ENCODE measurements at places on chromosomes 11 and 22.

DNA sequence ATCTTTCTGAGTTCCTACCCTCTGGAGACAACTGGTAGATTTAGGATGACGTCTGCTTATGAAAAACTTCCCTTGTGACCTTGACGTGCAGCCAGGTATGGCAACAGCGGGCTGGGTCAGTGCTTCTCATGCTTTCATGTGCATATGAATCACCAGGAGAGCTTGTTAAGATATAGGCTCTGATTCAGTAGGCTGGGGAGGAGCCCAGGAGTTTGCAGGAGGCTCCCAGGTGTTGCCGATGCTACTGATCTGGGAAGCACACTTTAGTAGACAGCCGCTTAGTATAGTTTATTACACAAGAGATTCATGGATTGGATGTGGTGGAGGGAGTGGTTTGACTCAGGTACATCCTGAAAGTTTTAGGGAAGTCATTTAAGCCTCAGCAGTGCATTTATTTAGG, 23.8 kb downstream of the DIXDC1 start:
- DNase-seq: no peak

GRCh38 chr22:19526076-19526701, 2.0 kb upstream of the CLDN5 start:
- DNase-seq: no peak

- DNase-seq: no peak
Observed at GRCh38 chr11:1387961-1388762, 1.6 kb upstream of the BRSK2 start.

DNA sequence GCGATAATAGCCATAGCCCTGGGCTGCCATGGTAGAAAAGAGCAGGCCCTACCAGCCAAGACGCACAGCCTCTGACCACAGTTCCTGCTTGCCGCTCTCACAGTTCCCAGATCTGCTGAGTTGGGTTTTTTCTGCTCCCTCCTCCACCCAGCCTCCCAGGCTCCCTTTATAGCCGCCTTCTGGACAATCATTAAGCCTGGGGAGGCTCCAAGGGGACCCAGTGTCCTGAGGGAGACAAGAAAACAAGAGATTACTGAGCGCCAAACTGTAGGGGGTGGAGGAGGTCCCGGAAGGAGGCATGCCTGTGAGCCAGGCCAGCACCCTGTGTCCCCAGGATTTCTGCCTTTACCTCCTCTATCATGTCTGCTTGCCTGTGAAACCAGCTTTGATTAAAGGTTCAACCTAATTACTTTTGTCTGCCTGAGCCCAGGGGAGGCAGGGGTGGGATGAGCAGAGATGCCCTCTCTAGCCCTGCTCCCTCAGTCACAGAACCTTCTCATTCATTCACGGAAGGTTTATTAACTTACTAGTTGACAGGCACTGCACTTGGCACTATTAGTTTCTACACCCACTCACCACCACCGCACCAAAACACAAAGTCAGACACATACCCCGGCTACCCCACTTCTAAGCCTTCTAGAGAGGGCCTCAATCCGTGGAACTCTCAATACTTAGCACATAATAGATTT, 1.2 kb downstream of the SLC37A4 start:
- no peak for DNase-seq

- no peak for DNase-seq
Observed at GRCh38 chr22:34973926-34974325, 92.0 kb upstream of the ISX start.

DNA sequence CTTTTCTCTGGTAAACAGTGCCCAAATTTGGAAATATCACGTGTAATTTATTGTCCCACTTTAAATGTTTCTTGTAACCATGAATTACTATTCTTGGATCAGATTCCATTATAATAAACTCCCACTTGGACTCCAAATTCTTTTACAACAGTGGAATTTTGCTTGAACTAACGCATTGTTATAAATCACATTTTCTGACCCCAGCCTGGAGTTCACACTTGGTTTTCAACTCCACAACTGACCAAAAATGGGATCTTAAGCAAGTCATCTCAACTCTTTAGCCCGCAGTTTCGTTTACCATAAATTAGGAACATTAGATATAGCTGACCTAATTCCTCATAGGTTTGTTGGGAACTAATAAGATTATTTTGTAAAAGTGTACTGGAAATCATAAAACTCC, 336.8 kb upstream of the NCAM1 start:
- no peak for DNase-seq

- no peak for DNase-seq
Observed at GRCh38 chr22:32123657-32124056, 35.4 kb downstream of the C22orf42 start.

- no peak for DNase-seq
Observed at GRCh38 chr22:17648569-17648968, 10.0 kb downstream of the BCL2L13 start.

DNA sequence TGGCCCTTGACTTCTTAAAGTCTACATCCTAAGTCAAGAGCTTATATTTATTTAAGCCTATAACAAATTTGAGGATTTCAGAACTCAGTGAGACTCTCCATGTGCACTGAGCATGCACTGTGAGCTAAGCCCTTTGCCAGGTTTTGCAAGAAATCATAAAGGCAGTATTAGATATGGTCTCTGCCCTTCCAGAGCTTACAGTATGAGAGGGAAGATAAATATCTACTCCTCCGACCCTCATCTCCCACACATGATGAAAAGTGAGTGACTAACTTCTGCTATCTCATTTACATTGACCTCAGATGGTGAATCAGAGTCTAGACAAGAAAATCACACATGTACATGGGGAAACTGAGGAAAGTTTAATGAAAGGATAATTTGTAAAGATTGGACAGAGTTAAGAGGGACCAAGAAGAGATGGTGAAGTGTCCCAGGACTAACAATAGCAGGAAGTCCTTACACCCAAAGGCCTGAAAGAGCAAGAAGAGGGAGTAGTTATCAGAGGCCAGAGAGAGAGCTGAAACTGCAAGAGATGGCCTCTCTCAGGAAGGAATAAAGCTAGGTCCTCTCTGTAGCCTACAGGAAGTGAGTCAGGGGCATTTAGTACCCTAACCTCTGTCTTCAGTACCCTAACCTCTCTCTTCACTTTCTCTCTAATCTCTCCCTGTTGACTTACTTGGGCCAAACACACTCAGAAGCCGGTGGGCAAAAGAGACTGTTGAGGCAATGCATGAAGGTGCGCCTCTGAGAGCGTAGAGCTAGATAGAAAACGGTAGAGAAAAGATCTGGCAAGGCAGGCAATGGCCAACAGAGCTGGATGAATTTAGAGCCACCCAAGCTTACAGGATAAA, 23.0 kb upstream of the BLID start:
- DNase-seq: no peak

- DNase-seq: no peak
Observed at GRCh38 chr11:1834779-1835670, at the start of gene SYT8. TSS of gene SYT8 (plus strand) at chr11:1834990. CDS start at chr11:1835106, 116 bp downstream.

- DNase-seq: no peak
Observed at GRCh38 chr11:70205049-70205725, 2.1 kb downstream of the FADD start.

- no peak for DNase-seq
Observed at GRCh38 chr22:25166266-25167040, 33.2 kb upstream of the CRYBB3 start.

DNA sequence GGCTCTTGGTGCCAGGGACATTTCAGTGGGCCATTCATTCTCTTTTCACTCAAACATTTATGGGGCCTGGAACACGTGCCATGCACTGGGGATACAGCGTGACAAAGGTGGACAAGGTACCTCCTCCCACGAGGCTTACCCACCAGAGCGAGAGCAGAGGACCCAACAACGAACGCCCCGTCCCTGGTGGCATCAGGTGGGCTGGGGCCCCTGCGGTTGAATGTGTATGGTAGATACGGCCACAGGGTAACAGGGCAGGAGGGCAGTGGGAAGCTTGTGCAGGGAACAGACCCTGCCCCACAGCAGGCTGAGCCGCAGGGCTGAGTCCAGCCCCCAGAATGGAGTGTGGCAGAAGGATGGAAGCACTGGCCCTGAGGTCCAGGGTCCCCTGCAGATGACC, 81.1 kb downstream of the LRRC32 start:
- DNase-seq: no peak
